Posterior cingulate gyrus (tissue), 11 donors: ENCODE measurements at places on chromosomes 6 and 20.

- DNase-seq = no peak
Measured at GRCh38 chr20:5448449-5449118, 131.8 kb upstream of the PROKR2 start.

DNA sequence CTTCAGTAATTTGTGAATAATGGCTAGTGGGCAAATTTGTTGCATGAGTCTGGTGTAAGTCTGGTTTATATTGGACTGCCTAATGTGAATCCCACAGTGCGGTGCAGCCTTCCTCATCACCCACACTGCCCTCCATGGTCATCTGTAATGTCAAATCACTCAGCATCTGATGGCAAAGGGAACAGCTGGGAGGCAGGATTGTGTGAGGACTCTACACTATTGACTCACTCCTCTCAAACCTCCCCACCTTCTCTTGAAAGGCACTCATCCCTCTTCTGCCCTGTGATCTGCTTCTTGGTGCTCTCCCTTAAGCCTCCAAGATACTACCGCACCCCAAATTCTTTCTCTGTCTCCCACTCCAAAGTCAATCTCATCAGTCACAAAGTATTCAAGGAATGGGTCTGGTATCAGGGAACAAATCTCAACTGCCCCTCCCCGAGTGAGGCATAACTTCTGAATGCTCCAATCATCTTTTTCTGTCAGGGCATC lies 146.0 kb upstream of the BEND6 start:
- DNase-seq = no peak

DNA sequence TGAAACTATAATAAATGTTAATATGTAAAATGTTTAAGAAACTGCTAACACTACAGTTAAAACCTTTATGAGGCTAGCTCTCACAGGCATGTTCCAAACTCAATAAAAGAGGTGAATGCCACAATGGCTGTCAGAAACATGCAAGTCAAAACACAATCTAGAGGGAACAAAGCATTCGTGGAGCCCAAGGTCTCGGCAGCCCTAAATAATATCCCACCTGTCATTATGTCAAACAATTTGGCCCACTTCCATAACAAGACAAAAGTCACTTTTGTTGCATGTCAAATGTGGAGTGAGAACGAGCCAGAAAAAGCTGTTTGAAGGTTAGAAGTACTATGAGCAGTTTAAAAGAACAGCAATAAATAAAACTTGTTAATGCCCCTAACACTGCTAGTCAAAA lies 181.9 kb downstream of the GMDS start:
- no peak for DNase-seq

DNA sequence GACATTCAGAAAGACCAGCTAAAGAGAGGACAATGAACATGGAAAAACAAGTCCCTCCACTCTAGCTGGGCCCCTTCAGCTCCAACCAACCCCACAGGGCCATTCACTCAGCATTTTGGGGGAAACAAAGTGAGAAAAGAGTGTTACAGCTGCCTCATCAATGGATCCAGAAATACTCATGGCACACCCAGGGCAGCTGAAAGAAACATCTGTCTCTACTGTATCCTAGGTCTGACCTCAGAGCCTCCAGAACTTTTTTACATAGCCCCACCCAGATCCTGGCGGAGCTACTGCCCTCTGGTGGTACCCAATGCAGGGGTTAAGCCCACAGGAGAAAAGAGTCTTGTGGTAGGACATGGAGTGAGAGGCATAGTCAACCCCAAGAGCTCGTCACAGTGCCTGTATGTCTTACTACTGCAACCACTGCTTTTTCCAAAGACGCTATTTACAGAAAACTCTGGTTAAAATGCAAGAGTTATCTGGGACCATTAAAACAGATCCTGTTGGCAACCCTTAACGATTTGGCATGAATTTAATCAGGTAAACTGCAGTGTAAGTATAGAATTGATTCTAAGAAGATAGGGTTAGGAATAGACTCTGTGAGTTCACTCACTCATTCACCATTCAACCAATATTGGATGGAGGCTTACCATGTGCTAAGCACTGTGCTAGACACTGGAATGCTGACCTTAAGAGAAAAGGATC lies 37.4 kb upstream of the FAM83C start:
- no peak for DNase-seq

GRCh38 chr6:117548797-117549301 lies 53.5 kb downstream of the GOPC start:
- DNase-seq = no peak

DNA sequence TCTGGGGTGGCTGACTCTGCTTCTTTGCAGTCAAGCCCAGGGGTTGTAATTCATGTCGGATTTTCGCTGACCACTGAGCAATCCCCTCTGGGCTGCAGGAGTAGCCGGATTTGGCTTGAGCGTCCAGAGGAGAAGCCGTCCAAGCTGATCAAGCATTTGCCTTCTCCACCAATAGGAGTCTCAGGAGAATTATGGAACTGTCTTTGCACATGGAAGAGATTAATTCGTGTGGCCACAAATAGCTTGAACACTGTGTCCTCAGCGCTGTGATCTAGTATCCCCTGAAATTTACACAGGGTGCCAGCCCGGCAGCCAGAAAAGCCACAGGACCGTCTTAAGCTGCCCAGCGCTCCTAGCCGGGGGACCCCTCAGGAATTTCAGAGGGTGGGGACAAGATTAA lies 37.1 kb downstream of the EYA2 start:
- no peak for DNase-seq

DNA sequence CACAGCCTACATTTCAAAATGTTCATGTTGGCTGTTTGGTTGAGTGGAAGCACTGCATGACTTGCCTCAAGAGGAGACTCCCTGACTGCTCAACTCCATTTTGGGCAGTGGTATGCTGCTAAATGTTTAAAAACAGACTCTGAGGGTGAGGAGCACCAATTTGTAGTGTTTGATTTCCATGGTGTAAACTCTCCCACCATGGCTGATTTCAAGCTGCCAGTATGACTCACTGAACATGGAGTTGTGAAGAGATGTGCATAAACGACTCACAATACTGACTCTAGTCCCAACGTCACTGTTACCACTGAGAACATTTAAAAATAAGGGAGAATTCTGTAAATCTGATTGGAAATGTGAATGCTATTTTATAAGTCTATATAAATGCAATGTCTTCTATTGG lies 70.4 kb downstream of the BACH2 start:
- DNase-seq = no peak

DNA sequence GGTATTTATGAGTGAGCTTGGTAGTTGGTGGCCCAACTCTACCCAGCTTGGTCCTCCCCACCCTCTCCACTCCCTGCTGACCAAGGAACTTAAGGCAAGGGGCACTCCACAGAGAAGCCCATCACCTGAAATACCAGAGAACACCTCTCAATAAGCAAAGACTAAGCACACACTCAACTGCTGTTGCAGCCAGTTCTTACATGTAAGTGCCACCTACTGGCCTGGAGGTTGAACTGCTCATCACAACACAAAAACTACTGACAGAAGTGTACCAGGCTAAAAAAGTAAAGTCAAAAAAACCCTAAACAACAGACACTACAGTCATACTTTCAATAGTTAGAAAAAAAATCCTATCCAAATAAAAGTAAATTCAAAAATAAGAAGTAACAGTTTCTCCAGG lies 146.2 kb downstream of the FAM83B start:
- no peak for DNase-seq

DNA sequence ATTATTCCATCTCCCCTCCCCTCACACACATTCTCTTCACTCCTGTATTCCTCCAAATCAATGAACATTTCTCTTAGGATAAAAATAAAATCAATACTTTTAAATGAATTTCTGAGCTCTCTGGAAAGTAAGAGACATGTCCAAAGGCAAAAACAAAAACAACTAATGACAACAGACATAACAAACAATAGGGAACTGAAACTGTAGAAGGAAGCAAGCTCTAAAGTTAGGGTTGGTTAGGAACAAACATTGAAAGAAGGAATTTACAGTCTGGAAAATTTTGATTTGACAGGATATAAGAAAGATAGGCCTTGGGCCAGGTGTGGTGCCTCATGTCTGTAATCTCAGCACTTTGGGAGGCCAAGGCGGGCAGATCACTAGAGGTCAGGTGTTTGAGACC lies 17.5 kb upstream of the MYCT1 start:
- DNase-seq = no peak

DNA sequence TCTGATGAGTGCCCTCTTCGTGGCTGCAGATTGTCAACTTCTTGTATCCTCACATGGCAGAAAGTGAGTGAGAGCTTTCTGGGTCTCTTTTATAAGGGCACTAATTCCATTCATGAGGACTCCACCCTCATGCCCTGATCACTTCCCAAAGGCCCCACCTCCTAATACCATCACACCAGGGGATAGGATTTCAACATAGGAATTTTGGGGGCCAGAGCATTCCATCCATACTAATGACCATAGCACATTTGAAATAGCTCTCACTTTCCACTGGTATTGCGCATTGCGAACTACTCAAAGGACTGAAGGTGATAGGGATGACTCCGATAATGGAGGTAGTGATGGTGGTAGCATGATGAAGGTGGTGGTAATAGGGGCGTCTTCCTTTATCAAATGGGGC lies 324.3 kb downstream of the PRL start:
- DNase-seq = no peak

GRCh38 chr6:161094955-161095354 lies 103.4 kb downstream of the MAP3K4 start:
- DNase-seq = no peak

DNA sequence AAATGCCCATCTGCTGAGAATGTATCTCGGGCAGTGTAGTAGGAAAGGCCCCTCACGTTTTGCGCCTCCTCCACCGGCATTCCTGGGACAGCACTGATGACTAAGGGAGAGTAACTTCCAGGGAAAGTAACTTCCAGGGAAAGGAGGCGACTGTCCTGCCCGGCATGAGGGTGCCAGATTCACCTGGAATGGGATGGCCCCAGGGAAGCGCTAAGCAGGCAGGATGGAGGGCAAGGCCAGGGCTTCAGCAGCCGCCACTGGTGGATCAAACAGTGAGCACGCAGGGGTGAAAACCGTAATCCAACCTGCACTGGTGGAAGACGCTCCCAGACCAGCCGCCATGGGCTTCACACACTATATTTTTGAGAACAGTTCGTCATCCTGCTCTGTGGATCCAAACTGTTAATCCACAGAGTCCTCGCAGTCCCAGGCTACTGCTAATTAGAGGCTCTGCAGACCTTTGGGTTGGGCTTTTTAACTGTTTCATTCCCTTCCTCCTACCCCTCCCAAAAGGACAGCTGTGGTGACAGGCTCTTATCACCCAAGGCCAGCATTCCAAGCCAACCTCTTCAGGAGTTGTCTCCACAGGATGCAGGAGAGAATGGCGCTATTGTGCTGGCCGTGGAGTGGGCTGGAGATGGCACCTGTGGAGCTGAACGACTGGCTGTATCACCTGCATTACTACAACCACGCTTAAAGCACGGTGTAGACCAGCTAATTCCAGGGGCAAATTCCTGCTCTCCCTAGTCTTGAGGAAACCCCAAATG lies 178.9 kb downstream of the DLL1 start:
- DNase-seq = no peak

DNA sequence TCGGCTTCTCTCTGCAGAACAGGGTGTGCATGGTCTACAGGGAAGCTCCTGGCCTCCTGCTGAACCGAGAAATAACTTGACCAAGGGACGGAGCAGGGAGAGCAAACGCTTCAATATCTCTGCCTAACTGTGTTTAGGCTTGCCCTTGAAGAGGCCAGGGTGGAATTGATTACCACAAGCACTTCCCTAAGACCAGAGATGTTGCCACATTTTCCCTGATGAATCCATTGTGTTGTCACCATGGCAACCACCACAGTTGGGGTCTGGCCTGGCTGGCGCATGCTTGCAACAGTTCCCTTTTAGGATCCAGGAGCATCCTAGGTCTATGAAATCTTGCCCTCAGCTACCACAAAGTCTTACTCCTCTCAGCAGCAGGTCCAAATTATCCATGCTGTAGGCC lies 213.5 kb upstream of the SULF2 start:
- DNase-seq = no peak

- DNase-seq = no peak
Measured at GRCh38 chr6:54465649-54466300, 157.5 kb downstream of the TINAG start.

DNA sequence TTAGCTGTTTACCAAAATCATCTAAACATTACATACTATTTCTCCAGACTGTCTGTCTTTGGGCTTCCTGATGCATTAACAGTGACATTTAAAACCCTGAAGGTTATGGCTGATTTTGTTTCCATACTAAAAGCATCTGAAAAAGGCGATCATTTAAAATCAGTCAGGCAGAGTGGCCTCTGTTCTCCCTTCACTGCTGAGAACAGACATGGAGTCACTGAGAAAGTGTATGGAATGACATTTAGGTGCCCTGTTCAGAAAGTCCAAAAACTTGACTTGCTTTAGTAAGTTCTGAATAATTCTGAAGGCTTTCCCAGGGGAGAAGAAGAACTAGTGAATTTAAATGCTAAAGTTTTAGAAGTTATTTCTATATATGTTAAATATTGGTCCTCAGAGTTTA lies 83.0 kb downstream of the MAP7 start:
- no peak for DNase-seq

DNA sequence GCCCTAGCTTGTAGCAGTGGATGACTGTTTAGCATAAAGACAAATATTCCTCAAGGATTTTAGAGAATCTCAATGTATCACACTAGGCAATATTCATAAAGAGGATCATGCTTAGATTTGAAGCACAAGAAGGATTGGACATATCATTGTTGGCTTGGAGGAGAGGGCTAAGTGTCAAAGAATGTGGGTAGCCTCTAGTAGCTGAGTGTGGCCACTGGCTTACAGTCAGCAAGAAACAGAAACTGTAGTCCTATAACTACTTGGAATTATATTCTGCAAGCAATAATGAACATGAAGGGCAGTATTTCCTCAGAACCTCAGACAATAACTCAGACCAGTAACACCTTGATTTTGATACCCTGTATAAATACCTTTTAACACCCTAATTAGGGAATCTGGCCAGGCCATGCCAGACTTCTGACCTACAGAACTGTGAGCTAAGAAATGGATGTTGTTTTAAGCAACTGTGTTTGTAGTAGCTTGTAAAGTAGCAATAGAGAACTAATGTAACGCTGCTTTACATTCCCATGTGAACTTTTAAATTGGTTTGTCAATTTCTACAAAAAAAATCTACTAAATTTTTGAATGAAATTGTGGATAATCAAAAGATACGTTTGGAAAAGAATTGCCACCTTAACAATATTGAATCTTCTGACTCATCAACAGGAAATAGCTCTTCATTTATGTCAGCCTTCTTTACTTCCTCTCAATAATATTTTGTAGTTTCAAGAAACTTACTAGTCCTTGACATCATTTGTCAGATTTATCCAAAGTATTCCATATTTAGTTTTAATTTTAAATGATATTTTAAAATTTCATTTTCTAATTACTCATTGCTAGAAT lies 65.2 kb upstream of the RSPO3 start:
- no peak for DNase-seq

GRCh38 chr6:116371120-116371917 lies 572 bp downstream of the DSE start:
- DNase-seq = peak; percentile 56
